ENCODE measurements at places on chromosomes 12 and 14. TPM values are rescaled to one million over a fixed set of nuclear protein-coding genes. Genes with fewer than 3 reads are reported as not detected.

The SCARB1 gene
- polyA plus RNA-seq = 151 TPM

DNA sequence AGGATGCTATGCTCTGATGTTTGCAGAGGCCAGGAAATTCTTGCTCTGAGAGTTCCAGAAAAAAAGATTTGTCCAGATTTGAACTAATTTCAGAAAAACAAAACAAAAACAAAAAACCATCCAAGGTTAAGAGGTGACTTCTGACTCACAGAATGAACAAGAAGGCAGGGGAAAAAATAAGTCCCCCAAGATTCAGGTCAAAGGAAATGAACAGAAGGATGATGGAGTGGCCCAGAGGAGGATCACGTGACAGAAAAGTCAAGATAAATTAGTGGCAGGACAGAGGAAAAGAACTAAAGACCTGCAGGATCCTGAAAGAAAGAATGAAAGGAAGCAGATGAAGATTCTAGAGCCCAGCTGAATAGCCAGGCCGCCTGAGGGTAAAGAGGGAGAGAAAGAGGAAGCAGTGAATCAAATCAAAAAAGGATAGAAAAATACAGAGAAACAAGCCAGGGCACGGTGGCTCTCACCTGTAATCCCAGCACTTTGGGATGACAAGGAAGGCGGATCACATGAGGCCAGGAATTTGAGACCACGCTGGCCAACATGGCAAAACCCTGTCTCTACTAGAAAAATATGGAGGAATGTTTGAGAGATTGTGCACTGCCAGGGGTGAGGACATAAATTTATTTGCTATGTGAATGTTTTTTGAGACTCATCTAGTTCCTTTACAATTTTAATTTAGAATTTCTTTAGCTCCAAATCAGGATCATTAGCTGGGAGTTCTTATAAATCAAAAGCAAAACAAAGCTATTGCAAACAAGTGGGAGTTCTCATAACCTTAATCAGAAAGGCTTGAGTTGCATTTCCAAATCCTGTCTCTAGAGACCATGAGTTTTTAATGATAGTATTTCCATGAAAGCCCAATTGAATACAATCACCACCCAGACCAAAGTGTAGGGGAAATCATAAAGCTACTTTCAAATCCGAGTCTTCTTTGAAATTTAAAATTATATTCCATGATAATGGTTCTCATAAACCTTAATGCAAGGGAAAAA lies 217.1 kb upstream of the PLEKHG7 start:
- no peak for DNase-seq

- no peak for DNase-seq
Observed at GRCh38 chr12:76830436-76830835, 48.4 kb downstream of the CSRP2 start.

DNA sequence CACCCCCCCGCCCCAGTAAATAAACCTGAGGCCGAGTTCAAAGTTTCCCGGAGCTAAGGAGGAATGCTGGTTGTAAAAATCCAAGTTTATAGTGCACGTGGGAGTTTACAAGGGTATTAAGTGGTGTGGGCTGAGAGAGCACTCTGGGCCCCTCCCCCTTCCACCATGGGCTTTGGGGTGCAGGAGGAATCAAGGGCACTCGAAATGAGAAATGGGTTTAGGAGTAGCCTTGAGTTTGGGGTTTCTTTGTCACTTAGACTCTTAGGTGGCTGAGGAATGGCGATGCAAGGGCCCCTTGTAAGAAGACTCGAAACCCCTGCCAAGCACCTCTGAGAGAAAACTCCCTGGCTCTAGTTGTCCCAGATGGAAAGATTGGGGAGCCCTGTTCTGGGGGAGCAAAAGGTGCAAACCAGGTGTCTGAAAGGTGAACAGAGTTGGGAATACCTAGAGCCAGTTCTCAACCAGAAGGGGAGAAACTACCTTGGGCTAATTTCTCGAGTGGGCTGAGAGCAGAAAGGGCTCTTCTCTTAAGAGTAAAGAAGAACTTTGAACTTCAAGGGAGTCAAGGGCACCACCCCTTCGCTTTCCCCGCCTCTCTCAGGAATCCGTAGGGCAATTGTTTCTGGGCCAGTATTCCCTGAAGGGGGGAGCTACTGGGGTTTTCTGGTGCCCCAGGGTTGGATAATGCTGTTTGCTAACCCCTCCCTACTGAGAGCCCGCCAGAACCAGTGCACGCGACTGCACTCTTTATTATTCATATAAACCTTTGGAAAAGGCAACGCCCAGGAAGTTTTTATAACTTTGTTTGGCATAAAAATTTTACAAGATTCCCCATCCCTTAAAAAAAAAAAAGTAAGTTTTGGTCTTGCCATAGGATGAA lies 4.0 kb upstream of the HOTAIR start:
- DNase-seq = no peak

The HSPA2 gene
- 171 TPM for polyA plus RNA-seq

- no peak for DNase-seq
Observed at GRCh38 chr14:94041551-94042346, 15.6 kb downstream of the OTUB2 start.

- DNase-seq = peak; percentile 53
Observed at GRCh38 chr14:105019861-105020814, 745 bp downstream of the CDCA4 start.

- DNase-seq = no peak
Observed at GRCh38 chr14:89549381-89550125, 132.5 kb upstream of the FOXN3 start.

DNA sequence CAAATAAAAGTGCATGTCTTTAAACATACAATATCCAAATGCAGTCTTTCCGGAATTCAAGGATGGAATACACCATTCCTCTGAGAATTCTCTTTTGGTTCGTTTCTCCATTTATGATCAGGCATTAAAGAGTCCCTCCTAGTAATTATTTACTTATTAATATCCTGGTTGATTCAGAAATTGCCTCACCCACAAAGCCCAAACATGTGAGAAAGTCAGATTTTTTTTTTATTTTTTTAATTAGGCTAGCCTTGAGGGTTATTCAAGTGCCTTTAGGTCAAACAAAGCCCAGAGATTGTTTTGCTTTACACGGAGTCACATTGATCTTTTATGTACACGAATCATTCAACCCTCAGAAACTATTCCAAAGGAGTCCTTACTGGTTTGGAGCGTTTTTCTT lies 6.4 kb upstream of the TSPAN8 start:
- no peak for DNase-seq

The MUCL1 gene
- polyA plus RNA-seq = not detected

DNA sequence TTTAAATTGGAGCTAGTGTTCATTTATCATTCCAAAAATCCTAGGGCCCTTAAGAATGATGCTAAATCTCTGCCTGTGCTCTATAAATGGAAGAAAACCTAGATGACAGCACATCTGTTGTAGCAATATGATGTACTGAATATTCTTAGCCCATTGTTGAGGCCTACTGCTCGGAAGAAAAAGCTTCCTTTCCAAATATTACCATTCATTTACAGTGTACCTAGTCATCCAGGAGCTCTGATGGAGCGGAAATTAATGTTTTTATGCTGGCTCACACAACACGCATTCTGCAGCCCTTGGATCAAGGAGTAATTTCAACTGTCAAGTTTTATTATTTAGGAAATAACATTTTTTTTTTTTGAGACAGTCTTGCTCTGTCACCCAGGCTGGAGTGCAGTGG lies 77.4 kb downstream of the EML1 start:
- no peak for DNase-seq

DNA sequence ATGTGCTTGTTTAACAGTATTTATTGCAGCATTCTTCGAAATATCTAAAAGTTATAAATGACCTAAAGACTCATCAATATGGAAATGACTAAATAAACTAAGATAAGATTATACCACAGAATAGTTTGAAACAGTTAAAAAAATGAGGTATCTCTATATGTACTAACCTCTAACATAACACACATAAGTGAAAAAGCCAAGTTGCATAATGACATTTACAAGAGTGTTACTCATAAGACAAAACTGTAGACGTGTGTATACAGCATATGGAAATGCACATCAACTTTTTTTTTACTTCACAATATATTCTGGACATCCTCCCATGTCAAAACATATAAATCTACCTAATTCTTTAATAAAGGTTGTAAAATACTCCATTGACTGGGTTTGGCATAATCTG lies 22.8 kb downstream of the CPM start:
- DNase-seq = no peak

DNA sequence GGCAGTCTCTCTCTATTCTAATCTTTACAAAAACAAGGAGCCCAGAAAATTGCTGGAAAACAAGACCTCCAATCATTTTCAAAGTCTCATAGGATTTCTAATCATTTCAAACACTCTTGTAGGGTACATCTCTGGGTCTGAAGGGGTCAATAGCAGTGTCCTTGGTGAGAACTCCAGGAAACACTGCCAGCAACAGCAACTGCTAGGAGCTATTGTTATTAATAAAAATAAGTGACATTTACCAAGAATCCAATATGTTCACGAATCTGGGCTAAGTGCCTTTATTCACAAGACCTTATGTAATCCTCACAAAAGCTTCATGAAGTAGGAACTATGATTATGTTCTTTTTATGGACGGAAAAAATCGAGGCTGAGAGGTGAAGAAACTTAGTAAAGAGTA lies 72.8 kb downstream of the TTC7B start:
- DNase-seq = no peak

GRCh38 chr12:31874961-31875608 lies 84.1 kb upstream of the RESF1 start:
- peak; percentile 40 for DNase-seq

The VDR gene
- polyA plus RNA-seq = 1.9 TPM

The RTL1 gene
- polyA plus RNA-seq = 0.03 TPM

Data from A549 (cell line).